ENCODE measurements at places on chromosomes 13 and 19. TPM values are rescaled to one million over a fixed set of nuclear protein-coding genes. Genes with fewer than 3 reads are reported as not detected.

- H3K4me1 ChIP-seq, result no peaks in the 10 kb centered on the region
- peaks cover 98% of the 10 kb centered on the region for H3K36me3 ChIP-seq
- H3K27ac ChIP-seq, result no peak overlapping the region
- H3K27me3 ChIP-seq, result no peaks in the 10 kb centered on the region
- no peak overlapping the region for H3K4me3 ChIP-seq
- DNase-seq, result no peak
These were observed 33.6 kb downstream of the MTMR6 start for GRCh38 chr13:25253702-25254101.

The MCEMP1 gene
- total RNA-seq, result 0.43 TPM

DNA sequence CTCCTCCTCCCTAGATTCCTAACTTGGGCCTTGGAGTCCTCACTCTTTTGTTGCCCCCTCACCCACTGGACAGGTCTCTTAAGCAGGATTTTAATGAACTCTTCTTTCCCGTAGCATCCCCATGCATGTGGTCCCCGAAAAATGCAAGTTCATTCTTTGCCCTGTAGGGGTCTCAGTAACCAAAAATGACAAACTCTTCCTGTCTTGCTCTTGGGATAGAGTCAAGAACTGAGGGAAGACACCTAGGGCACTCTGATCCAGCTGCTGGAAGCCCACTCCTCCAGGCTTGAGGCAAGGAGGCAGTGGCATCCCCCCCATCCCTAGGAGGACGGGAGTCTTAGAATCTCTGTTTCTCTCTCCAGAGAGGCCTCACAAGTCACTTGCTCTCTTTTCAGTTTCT lies 987.0 kb downstream of the DIAPH3 start:
- H3K36me3 ChIP-seq, result no peaks in the 10 kb centered on the region
- no peak overlapping the region for H3K4me3 ChIP-seq
- no peaks in the 10 kb centered on the region for H3K4me1 ChIP-seq
- H3K27ac ChIP-seq, result no peak overlapping the region
- no peaks in the 10 kb centered on the region for H3K27me3 ChIP-seq
- DNase-seq, result no peak

The IZUMO2 gene
- total RNA-seq, result not detected

The IZUMO1 gene
- total RNA-seq, result not detected

- peak overlapping the region; percentile 90 for H3K27ac ChIP-seq
- H3K27me3 ChIP-seq, result no peaks in the 10 kb centered on the region
- H3K36me3 ChIP-seq, result peaks cover 21% of the 10 kb centered on the region
- H3K4me3 ChIP-seq, result peak overlapping the region; percentile 19
- peaks cover 87% of the 10 kb centered on the region for H3K4me1 ChIP-seq
These were observed 53.4 kb downstream of the TSSK6 start for GRCh38 chr19:19461671-19462622.

The ZNF547 gene
- total RNA-seq, result not detected

DNA sequence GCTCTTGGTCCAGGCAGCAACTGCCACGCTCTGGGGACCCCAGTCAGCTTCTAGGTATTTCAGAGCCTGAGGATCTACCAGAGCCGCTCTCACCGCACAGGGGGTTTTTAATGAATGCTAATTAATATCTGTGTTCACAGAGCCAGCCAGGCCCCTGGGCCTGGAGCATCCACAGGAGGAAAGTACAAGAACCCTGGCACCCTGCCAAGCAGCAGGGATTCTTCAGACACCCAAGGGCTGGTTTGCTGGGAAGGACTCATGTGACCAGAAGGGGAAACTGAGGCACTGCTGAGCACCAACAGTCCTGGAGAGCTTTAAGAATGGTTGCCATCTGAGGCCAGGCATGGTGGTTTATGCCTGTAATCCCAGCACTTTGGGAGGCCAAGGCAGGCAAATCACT lies 38.0 kb upstream of the ADGRE5 start:
- no peak overlapping the region for H3K27ac ChIP-seq
- peak; percentile 29 for DNase-seq
- H3K4me3 ChIP-seq, result no peak overlapping the region
- H3K4me1 ChIP-seq, result peaks cover 3% of the 10 kb centered on the region
- no peaks in the 10 kb centered on the region for H3K36me3 ChIP-seq

All from stomach (tissue), 19 donors.